HepG2 (cell line): ENCODE measurements at places on chromosomes 2 and 18. TPM values are rescaled to one million over a fixed set of nuclear protein-coding genes. Genes with fewer than 3 reads are reported as not detected.

CRYGD gene
- not detected in 2 replicates for total RNA-seq

VWC2L gene
- not detected in 2 replicates for total RNA-seq

TUBA4A gene
- 0.97 and 1.3 TPM in 2 replicates for total RNA-seq

- no peak for DNase-seq
- H3K36me3 ChIP-seq = peaks cover 1% of the 10 kb centered on the region; the same call in 1 of the 2 replicates
- H3K27ac ChIP-seq = no peak overlapping the region
- no peak overlapping the region for H3K4me3 ChIP-seq
- H3K27me3 ChIP-seq = no peaks in the 10 kb centered on the region
These were observed 58.4 kb downstream of the WDSUB1 start for GRCh38 chr2:159228081-159228581.
